ENCODE measurements at places on chromosomes 16 and 17.

- no peak for DNase-seq
These were observed 1.7 kb upstream of the SLC16A11 start for GRCh38 chr17:7045492-7046126.

DNA sequence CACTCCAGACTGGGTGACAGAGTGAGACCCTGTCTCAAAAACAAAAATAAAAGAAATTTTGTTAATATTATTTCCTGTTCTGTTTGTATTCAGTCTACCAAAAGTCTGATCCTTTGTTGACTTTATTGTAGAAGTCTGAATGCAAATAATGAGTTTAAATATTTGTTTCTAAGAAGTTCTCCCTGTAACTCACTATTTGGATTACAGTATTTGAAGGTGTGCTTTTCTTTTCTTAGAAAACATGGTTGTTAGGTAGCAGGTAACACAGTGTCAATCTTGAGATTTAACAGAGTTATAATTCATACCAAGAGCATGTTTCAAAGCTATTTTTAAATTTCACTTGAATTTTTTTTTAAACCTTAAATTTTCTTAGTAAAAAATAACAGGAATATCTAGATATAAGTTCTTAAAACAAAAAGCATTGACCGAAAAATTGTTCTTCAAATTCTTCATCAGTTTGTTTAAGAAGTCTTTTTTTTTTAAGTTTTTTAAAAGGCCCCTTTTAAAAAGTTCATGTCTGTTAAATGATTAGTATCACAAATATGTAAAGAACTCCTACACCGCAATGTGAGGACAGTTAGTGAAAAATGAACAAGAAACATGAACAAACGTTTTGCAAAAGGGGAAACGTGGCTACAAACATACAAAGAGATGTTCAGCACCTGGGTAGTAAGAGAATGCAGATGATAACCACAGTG lies 35.0 kb downstream of the GAN start:
- no peak for DNase-seq

DNA sequence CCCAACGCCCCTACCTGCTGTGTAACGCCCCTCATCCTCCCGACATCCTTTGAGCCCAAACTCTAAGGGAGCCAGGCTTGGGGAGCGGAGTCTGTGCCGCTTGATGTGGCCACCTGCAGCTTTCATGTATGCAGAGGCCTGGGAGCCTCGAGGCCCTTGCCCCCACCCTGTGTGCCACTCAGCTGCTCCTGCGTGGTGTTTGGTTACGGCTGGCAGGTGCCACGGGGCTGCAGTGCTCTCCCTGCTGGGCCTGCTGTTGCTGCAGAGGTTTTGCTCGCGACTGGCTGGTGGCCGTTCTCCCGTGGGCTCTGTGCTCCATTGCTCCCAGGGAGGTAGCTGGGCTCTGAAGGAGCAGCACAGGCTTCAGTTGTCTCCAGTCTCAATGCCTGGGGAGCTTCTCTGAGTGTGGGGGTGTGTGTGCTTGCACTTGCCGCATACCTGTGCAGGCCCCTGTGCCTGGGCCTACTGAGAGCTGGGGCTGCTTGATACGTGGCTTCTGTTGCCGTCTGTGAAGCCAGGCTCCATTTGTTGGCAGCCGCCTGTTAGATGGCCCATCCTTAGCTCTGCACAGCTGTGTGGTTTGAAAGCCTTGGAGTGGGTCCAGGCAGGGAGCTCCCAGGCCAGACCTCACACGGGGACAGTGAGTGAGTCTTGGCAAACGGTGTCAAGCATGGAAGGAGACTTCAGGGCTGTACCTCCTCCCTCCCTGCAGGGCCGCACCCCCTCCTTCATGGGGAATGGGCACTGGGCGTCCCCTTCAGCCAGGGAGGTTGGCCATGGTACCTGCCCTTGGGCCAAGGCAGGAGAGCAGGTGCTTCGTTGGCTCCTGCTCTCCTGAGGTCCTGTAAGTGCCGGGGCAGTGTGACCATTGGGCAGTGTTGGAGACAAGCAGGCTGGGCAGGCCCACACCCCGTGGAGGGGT lies 47.2 kb downstream of the PDPK1 start:
- no peak for DNase-seq

DNA sequence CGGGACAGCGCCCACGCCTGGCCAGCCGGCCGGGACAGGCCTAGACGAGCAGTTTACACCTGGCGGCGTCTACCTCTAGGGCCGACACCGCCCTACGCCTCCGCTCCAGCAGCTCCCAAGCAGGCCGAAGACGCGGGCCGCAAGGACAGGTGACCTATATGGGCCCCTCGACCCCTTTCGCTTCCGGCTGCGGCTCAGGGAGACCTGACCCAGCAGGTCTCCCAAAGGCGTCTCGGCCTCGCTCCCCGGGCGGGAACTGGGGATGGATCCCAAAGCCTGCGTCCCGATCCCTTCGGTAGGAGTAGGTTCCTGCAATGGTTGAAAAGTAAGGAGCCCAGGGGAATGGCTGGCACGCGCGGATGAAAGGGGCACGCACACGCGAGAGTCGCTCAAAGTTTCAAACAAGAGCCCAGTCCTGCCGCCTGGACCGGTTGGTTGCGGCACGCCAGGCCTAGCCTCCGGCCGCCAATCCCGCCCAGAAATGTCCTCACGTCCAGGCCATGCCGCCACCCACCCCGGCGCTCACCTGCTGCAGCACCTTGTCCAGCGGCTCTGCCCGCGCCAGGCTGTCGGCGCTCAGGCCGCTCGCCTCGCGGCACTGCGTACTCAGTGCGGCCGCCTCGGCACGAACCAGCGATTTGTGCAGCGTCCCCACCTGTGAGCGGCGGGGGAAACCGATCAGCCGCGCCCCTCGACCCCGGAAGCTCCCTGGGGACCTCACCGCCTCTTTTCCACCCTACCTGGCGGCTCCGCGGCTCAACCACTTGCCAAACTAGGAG lies 630 bp downstream of the ESRP2 start:
- no peak for DNase-seq

DNA sequence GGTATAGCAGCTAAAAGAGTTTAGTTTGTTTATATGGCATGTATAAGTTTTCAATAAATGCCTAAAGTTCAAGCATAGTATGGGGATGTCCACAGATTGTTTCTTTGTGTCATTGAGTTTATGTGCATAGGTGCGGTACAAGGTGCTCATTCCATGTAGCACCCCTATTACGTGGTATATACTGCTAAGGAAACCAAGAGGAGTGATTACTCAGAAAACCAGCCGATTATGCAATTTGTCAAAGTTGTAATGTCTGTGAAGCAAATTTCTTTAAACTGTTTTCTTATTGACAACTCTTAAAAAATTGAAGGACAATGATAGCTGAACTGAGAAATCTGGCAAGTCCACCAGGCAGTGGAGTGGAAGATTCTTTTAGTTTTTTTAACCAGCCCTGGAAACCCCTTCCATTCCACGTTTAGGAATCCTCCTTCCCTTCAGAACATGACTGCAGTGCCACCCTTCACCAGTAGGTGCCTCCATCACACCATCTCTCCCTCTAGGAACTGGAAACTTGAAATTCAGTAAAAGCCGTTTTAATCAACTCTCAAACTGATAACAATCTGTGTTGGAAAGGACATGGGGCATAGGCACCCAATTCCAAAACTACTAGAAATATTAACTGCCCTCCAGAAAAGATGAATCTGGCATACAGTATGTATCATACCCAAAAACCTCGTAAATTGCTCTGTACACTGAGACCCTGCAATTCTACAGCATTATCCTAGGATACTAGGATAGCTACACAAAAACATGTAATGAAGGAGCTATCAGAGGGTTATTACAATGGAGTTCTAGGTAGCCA lies 43.5 kb downstream of the REXO5 start:
- DNase-seq: peak; percentile 40

- DNase-seq: no peak
These were observed 111.6 kb downstream of the SHISA9 start for GRCh38 chr16:13013043-13013442.

DNA sequence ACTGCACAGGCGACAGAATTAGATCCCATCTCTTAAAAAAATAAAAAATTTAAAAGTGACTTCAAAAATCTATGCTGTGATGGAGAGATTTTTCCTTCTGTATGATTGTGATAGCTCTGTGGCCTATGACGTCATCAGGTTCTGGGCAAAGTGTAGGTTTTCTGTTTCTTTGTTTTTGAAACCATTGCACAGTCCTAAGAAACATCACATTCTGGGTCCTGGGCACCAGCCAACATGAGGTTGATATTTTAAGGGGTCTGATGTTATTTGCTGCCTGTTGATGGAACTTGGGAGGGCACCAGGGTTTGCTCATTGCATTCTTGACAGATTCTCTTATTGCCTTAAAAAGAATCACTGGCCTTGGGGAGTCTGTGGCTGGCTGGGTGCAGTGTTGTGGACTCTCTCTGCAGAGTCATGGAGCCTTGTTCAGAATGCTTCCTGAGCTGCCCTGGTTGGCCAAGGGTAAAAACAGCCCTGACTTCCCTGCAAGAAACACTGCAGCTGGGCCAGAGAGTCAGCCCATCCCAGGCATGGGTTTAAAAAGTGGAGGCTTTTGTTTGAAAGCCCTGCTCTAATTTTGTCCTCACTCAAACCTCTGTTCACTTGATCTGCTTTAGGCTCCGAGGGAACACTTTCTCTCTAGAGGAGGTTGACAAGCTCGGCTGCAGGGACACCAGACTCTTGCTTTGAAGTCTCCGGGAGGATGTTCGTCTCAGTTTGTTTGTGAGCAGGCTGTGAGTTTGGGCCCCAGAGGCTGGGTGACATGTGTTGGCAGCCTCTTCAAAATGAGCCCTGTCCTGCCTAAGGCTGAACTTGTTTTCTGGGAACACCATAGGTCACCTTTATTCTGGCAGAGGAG lies 10.5 kb upstream of the CYLD start:
- no peak for DNase-seq

DNA sequence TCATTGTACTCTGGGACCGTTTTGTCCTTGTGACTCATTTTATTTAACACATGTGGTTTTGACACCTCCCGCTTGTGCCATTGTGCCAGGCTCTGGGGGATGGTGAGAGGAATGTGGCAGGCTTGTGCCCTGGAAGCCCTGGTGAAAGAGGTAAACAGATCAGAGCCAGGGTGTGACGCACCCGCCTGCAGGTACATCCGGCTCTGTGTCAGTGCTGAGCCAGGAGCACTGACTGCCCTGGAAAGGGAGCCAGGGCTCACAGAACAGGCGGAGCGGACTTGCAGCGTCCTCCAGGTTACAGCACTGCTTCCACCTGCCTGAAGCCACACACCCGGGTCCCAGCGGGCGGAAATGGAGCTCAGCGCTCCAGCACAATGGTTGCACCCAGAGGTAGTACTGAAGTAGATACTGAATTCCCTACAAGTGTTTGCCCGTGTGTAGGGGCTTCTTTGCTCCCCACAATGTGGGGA lies 30.6 kb downstream of the CDRT15 start:
- peak; percentile 44 for DNase-seq

- no peak for DNase-seq
These were observed 1.2 kb upstream of the SOST start for GRCh38 chr17:43759836-43760235.

All from effector memory CD4-positive, alpha-beta T cell (primary cell).